ENCODE measurements at places on chromosomes 6 and 20. TPM values are rescaled to one million over a fixed set of nuclear protein-coding genes. Genes with fewer than 3 reads are reported as not detected.

GRCh38 chr6:44268095-44268628 is 2.1 kb upstream of the TMEM151B start:
- no peaks in the 10 kb centered on the region for H3K36me3 ChIP-seq
- peaks cover 23% of the 10 kb centered on the region for H3K4me1 ChIP-seq
- H3K4me3 ChIP-seq, result no peak overlapping the region
- DNase-seq, result peak; percentile 58

DNA sequence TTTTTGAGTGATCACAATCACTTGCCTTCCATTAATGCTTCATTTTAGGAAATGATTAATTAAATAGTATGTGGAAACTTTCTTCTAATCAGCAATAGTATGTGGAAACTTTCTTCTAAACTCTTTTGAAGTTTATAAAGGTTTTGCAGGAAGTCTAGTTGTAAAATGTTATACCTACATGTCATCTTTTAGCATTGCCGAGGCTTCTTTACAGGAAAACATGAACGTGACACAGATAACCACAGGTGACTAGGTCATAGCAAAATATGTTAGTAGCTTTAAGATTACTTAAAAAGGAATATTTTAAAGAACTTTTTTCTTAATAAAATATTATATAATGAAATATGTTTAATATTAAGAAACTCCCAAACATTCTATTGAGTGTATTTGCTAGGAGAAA is 56.8 kb downstream of the SMAP1 start:
- DNase-seq, result no peak
- no peak overlapping the region for H3K27ac ChIP-seq
- no peak overlapping the region for H3K4me3 ChIP-seq
- no peaks in the 10 kb centered on the region for H3K4me1 ChIP-seq
- H3K36me3 ChIP-seq, result no peaks in the 10 kb centered on the region

GRCh38 chr20:34564833-34565232 is 6.3 kb downstream of the MAP1LC3A start:
- no peak overlapping the region for H3K4me3 ChIP-seq
- H3K27ac ChIP-seq, result no peak overlapping the region
- peaks cover 3% of the 10 kb centered on the region for H3K4me1 ChIP-seq

DNA sequence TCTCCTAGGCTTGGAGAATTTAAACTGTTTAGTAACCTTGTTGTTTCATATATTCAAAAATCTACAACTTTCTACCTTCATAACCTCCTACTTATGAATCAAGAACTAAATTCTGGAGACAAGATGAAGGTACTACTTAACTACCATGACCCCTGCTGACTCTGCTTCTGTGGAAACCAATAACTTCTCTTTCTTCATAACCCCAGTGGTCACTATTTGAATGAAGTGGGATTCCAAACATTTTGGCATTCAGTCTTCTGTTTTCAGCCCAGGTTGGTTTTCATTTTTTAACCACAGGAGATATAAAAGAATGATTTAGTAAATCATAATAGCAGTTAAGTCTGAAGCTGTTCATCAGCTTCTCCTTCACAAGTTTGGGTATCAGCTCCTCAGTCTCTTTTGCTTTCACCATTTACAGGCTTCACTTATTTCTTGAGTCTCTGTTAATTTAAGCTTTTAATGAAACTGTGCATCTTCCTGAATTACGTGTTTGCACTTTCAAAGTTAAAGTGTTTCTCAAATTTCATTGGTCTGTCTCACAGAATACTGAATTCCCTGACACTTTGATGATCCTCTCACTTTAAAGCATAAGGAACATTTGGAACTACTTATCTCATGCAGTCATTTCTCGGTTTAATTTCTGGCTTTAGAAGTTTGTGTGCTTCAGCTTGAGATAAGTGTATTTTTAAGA is 9.5 kb downstream of the SENP6 start:
- H3K27ac ChIP-seq, result peak overlapping the region; percentile 65
- no peak overlapping the region for H3K4me3 ChIP-seq
- DNase-seq, result no peak
- no peaks in the 10 kb centered on the region for H3K36me3 ChIP-seq
- H3K27me3 ChIP-seq, result no peaks in the 10 kb centered on the region

- peak; percentile 48 for DNase-seq
- no peak overlapping the region for H3K27ac ChIP-seq
- H3K36me3 ChIP-seq, result no peaks in the 10 kb centered on the region
Observed at GRCh38 chr6:118959903-118960302, 24.9 kb upstream of the MCM9 start.

Gene PERP
- 27.4 TPM for total RNA-seq

Gene GPX5
- total RNA-seq, result not detected

Gene CAGE1
- total RNA-seq, result not detected

Gene CST9L
- not detected for total RNA-seq

Gene NNAT
- 1.6 TPM for total RNA-seq

Measured in thyroid gland (tissue), 4 donors.